Stimulated activated CD4-positive, alpha-beta T cell treated with anti-CD3 and anti-CD28 coated beads, TNF-alpha, amount 100 ng/mL, for 24 hours (primary cell): ENCODE measurements at places on chromosomes 13 and 19.

DNA sequence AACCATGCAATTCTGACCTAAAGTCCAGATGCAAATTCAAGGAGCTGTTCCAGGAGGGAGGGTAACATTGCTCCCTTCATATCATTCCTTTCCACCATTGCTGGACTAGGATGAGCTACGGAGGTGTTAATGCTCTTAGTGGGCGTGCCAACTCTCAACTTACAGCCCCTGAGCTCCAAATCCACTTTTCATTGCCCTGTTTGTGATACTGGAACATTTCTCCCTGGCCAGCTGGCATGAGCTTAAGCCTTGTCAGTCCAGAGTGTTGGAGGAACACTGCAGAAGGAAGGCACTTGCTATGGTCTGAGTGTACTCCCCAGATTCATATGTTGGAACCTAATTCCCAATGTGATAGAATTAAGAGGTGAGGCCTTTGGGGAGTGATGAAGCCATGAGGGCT lies 70.4 kb upstream of the FARP1 start:
- no peak for DNase-seq

DNA sequence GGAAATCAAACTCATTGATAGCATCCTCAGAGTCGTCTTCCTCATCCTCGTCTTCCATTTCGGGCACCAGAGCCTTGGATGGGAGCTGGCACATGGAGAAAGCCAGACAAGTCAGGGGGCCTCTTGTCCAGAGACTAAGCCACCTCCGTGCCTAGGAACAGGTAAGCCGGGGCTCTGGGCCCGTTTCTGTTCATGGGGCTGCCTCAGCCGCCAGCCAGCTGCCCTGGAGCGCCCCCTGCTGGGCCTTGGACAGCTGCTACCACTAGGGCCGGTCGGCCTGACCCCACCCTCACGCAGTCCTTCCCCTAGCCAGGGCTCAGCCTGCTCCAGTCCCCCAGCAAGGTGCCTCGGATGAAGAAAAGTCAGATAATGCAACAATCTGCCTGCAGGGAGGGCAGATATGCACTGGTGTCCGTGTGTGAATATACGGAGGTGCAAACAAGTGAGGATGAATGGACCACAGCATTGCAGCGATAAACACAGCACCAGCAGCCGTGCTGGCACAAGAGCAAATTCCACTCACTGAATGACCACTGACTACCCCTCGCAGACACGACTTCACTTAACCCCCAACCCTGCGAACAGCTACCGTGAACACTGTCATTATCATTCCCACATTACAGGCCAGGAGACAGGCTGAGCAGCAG lies 11.9 kb upstream of the PRKD2 start:
- peak; percentile 63 for DNase-seq

GRCh38 chr19:56840451-56841192 lies at the start of the genes PEG3 and ZIM2:
TSS of gene PEG3 (minus strand) at chr19:56840726. CDS start at chr19:56824655, 16,071 bp downstream.
TSS of gene ZIM2 (minus strand) at chr19:56840726. CDS start at chr19:56824277, 16,449 bp downstream.
- no peak for DNase-seq

- no peak for DNase-seq
Measured at GRCh38 chr13:67152085-67152484, 78.1 kb downstream of the PCDH9 start.

- DNase-seq = peak; percentile 52
Measured at GRCh38 chr19:543910-544608, at the start of gene GZMM. TSS of gene GZMM (plus strand) at chr19:544053. CDS start at chr19:544072, 19 bp downstream.

- no peak for DNase-seq
Measured at GRCh38 chr13:44434766-44435141, 61.1 kb downstream of the SERP2 start.

- no peak for DNase-seq
Measured at GRCh38 chr13:93450191-93450621, 223.6 kb downstream of the GPC6 start.

- DNase-seq = no peak
Measured at GRCh38 chr19:6223461-6224307, 56.1 kb downstream of the MLLT1 start.

GRCh38 chr13:26779321-26779720 lies 18.7 kb upstream of the GPR12 start:
- no peak for DNase-seq

- DNase-seq = no peak
Measured at GRCh38 chr13:96816261-96816660, 178.0 kb downstream of the OXGR1 start.

GRCh38 chr19:41426952-41427646 lies at the start of gene B3GNT8:
TSS of gene B3GNT8 (minus strand) at chr19:41427374. CDS start at chr19:41426778, 596 bp downstream.
- DNase-seq = peak; percentile 55

DNA sequence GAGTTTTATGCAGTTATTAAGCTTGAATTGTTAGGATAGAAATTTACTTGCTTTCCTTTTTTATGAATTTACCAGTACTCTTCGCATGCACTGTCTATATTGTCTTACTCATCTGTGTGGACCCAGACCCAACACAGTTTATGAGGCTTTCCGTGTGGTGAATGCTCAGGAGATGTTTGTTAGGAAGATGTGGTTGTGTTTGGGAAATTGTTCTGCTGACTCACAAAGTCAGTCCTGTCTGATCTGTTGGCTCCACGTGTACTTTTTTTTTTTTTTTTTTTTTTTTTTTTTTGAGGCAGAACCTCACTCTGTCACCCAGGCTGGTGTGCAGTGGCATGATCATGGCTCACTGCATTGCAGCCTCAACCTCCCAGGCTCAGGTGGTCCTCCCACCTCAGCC lies 532.5 kb downstream of the LMO7 start:
- no peak for DNase-seq

- no peak for DNase-seq
Measured at GRCh38 chr19:47074621-47075020, 26.2 kb upstream of the TMEM160 start.

- DNase-seq = no peak
Measured at GRCh38 chr19:35246466-35247092, 2.2 kb upstream of the LSR start.

GRCh38 chr13:47017476-47017875 lies 120.6 kb upstream of the HTR2A start:
- DNase-seq = no peak

GRCh38 chr19:33333642-33334041 lies 31.3 kb upstream of the CEBPA start:
- no peak for DNase-seq

DNA sequence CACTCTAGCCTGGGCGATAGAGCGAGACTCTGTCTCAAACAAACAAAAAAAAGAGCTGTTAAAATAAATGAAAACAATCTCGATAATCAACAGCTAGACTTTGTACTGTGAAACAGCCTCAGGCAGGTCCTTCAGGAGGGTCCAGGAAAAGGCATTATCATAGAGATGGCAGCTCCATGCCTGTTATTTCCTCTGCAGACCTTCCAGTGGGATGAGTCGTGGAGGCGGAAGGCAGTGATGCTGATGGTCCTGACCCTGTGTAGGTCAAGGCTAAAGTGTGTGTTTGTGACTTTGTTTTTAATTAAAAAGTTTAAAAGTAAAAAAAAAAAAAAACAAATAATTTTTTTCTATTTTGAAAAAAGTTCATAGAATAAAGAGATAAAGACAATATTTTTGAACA lies 117.4 kb downstream of the TNFRSF19 start:
- no peak for DNase-seq

GRCh38 chr19:1864480-1865171 lies 1.2 kb upstream of the KLF16 start:
- DNase-seq = no peak

GRCh38 chr13:110571896-110572777 lies 10.6 kb upstream of the RAB20 start:
- DNase-seq = no peak

DNA sequence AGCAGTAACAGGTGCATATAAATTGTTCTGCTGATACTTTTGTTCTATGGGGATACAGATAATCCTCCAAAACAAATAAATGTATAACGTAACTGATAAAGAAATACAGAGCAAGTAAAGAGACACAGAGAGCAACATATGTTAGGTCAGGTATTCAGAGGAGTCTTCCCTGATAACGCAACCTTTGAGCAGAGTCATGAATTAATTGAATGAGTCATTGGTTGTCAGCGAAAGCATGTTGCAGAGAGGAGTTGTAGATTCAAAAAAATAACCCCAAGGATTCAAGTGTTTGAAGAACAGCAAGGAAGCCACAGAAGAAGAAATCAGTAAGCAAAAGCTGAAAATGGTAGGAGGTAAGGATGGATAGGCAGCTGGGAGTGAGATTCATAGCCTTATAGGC lies 245.2 kb downstream of the TBC1D4 start:
- DNase-seq = no peak

DNA sequence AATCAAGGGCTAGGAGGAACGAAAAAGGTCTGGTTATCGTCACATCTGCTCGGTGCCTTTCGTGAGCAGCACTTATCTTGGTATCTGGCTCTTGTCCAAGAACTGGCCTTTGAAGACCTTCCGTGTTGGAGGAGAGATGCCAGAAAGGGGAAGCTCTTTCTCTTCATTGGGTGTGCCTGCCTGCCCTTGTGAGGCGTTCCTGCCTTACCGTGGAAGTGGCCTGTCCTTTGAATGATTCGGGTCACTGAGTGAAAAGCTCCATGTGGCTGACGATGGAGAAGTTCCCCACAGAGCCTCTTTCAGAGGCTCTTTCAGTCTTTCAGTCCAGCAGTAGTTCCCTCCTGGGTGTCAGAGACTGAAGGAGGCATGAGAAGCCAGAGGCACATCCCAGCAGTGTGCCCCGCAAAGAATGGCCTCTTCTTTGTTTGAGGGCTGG lies 121.5 kb upstream of the SLC10A2 start:
- no peak for DNase-seq

GRCh38 chr13:109160357-109160756 lies 530.9 kb downstream of the MYO16 start:
- no peak for DNase-seq

GRCh38 chr19:37803249-37803840 lies 24.0 kb upstream of the ZNF573 start:
- no peak for DNase-seq

- DNase-seq = no peak
Measured at GRCh38 chr13:92963029-92963428, 263.6 kb upstream of the GPC6 start.

DNA sequence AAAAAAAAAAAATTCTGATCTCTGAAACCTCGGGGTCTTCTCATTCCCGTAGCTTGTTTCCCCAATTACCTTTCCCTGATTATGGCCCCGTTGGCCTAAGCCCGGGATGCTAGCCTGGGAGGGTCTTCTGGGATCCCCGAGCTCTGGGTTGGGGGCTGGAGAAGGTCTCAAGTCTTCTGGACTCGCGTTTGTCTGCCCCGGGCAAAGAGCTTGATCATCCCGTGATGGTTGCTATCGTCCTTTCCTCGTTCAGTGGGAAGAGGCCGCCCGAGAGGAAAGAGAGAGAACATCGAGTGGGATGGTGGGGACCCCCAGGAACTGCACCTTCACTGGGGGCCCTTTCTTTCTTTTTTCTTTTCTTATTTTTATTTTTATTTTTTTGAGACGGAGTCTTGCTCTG lies 2.4 kb downstream of the GNA15 start:
- no peak for DNase-seq

- no peak for DNase-seq
Measured at GRCh38 chr13:31090961-31091624, 70.6 kb downstream of the HSPH1 start.

DNA sequence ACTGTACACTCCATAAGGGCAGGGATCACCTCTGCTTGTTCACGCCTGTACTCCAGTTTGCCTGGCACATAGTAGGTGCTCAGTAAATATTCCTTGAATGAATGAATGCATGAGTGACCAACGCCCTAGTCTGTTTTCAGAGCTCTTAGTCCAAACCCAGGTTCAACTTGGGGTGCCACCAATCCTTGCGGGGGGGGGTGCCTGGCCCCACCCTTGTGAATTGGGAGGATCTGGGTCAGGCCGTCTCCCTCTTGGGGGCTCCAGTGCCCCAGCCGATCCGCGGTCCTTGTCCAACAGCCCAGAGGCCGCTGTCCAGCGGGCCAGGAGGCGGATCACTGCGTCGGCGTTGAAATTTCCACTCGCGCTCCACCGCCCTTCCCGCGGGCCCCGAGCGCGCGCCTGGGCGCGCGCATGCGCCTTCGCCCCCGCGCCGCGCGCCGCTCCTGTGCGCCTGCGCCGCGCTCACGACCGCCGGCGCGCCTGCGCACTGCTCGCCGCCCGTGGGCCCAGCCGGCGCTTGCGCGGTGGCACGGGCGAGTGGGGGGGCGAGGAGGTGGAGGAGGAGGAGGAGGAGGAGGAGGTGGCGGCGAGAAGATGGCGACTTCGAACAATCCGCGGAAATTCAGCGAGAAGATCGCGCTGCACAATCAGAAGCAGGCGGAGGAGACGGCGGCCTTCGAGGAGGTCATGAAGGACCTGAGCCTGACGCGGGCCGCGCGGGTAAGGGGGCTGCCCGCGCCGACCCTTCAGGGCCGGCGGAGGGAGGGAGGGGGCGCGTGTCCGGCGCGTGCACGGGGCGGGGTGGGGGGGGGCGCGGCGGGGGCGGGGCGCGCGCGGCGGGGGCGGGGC lies at the start of gene CRTC1:
CRTC1 (plus strand) TSS at position 572 of the 849 bp plus-strand sequence; CDS start at position 595, 23 bp downstream.
- peak; percentile 85 for DNase-seq

- DNase-seq = no peak
Measured at GRCh38 chr13:99967869-99968520, 3.6 kb downstream of the ZIC5 start.

DNA sequence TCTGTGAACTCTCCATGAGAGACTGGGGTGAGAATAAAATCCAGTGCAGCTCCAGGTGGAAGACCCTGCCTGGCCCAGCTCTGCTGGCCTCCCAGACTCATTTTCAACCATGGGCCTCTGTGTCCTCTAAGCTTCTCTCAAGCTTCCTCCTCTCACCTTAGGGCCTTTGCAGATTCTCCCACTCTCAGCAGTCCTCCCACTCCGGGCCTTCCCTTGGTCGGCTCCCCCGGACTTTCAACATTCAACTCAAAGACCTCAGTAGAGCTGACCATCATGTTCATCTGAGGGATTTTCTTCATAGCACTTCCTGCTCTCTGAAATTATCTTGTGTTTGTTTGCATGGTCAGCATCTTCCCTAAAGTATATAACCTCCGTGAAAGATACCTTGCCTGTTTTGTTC lies 370.5 kb upstream of the ZNF507 start:
- no peak for DNase-seq

GRCh38 chr19:8148410-8149260 lies 757 bp downstream of the FBN3 start:
- no peak for DNase-seq

DNA sequence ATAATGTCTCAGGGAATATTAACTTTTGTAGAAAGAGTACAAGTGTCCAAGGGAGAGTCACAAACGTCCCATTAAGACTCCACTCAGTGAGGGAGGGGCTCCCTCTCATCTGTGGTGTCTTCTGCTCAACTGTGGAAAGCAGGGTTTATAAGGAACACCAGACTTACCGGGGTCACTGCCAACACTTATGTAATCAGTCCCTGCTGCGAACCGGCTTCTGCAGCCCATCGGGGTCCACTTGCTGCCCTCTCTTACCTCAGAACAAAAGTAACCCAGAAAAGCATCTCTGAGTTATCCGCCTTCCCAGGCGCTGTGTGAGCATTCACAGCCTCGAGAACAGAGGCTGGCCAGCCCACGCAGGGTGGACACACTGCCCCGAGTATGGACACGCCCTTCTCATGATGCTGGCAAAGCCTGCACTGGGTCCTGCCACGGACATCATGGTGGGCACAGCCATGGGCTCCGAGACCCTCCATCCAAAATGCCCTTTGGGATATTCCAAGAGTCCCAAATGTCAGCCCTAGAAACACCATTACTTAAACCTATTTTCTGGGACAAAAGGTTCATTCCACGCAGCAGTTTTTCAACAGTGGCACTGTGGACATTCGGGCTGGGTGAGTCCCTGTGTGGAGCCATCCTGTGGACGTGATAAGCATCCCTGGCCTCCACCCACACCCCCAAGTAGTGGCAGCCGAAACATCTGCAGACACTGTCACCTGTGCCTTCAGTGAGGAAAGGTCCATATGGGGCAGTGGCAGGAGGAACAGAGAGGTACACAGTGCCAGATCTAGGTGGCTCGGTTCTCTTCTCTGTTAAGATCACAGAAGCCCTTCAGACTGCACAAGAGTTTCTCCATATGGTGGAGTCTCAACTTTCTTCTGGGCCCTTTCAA lies 63.9 kb downstream of the STK24 start:
- no peak for DNase-seq

GRCh38 chr13:47832458-47832972 lies 168.6 kb downstream of the SUCLA2 start:
- no peak for DNase-seq
